ENCODE measurements at places on chromosomes 5 and 9.

DNA sequence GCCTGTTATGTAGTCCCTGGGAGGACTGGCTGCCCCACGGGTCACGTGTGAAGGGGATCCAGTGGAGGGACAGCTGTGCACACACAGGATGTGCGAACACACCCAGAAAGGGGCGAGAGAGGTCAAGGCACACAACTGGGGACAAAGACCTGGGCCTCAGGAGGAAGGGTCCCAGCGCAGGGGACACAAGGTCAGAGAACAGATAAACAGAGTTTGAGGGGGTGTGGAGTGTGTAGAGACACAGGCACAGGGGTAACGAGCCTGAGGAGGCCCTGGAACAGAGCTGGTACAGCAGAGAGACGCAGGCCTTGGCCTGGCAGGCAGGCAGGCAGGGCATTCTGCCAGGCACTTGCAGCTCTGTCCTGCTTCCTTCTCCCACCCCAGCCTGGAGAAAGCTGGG is 14.8 kb upstream of the PSMD5 start:
- DNase-seq = no peak

DNA sequence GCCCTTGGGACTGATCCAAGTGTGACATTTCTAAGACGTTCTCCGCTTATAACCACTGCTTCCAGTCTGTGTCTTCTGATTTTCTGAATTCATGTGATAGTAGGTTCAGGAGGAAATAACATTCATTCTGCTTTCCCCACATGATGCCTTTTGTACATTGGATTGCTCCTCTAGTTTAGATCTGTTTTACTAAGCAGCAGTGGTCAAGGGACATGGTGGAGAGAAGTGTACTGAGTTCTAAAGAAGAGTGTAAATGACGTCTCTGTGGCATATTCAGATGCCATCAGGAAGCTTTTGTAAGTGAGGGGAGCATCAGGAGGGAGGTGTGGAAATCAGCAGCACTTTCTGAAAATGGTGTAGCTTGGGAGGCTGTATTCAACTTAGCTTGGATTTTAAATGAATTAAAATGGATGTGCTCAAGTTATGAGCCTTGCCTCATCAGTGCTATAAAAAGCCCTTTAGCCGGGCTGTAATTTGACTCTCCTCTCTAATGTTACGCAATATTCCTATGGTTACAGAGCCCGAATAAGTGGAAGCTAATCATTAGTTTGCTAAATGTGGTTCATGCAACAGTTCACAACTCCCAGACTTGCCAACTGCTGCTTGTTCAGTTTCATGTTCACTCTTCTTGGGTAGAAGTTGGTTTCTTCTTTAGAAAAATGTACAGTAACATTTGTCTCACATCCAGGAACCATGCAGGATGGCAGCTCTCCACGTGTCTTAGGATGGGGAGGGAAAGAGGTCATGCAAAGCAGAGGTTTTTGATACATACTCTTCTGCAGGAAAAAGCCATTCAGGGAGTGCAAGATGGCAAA is 281.3 kb downstream of the ARHGAP26 start:
- no peak for DNase-seq

DNA sequence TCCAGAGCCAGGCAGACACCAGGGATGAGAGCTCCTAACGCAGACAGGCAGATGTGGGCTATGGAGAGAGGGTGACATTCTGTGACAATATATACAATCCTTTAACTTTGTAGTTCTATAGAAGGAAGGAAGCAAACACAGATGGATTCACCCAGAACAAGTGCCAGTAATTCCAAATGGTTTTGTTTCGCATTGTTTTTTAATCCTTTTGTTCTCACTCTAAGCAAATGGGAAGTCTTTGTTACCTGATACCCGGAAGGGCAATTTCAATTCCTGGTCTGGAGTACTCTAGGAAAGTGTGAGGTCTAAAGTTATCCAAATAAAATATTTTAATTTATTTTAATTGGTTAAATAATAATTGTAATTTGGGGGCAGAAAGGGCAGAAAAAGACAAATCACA is 2.5 kb downstream of the FRMD3 start:
- no peak for DNase-seq

GRCh38 chr9:114000063-114000454 is 78.0 kb downstream of the AMBP start:
- no peak for DNase-seq

DNA sequence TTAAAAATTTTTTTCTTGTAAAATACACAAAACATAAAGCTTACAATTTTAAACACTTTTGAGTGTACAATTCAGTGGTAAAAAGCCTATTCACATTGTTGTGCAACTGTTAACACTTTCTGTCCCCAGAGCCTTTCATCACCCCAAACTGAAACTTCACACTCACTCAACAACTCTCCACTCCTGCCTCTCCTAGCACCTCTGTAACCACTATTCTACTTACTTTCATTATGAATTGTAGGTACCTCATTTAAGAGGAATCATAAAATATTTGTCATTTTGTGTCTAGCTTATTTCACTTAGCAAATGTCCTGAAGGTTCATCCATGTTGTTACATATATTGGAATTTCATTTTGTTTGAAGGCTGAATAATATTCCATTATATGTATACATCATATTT is 4.3 kb upstream of the ZNF510 start:
- DNase-seq = no peak

DNA sequence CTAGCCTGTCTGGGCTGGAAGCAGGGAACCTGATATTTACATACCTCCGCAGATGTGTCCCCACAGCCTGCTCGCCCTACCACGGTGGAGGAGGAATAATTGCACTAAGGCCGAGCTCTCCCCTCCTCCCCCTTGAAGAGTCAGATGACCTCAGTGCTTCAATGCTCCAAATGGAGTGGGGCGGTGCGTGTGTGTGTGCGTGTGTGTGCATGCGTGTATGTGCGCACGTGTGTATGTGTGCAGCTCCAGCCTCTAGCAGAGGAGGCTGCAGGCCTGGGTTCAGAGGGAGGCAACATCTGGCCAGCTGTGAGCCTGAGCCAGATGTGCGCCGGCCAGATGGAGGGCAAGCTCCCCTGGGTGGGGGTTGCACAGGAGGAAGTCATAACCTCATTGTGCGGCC is 90.5 kb downstream of the NRG2 start:
- no peak for DNase-seq

DNA sequence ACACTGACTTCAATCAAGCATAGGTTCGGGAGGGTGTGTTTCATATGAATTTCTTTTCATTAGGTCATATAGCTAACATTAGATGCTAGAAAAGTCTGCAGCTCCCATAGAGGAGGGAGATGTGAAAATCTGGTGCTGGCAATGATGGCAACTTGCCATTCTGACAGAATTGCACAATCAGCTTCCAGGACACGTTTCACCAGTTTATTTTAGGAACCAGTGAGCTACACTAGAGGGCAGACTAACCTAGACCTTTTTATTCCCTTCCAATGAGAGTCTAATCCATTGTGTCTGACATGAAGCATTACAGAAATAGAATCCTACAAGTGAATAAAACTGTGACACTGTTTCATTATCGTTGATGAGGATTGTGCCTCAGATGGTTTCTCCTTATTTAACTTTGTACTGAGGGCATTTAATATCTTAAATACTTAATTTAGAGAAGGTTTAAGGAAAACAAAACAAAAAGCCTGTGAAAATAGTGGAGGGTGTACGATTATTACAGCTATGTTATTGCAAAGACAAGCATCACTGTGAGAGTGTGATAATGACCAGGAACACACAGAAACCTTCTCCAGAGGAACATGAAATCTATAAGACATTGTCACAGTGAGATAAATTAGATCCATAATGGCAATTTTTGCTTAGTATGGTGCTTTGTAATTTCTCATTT is 363.3 kb upstream of the RPS23 start:
- DNase-seq = peak; percentile 62

GRCh38 chr5:143613329-143613728 is 198.6 kb upstream of the HMHB1 start:
- no peak for DNase-seq

DNA sequence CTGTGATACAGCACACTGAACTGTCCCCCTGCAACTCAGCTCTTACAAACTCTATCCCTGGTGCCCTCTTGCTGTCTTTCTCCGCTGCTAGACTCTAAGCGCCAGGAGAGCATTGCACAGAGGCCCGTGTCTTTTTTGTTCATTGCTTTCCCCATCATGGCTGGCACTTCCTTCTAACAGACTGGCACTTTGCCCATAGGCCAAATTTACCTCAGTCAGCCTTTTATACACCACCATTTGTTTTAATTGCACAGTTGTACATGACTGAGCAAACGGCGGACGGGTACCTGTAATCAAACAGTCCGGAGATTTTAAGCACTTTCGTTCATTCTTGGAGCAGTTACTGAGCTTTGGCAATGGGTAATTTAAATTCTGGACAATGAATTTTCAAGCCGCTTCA is 102.2 kb upstream of the CLINT1 start:
- no peak for DNase-seq

DNA sequence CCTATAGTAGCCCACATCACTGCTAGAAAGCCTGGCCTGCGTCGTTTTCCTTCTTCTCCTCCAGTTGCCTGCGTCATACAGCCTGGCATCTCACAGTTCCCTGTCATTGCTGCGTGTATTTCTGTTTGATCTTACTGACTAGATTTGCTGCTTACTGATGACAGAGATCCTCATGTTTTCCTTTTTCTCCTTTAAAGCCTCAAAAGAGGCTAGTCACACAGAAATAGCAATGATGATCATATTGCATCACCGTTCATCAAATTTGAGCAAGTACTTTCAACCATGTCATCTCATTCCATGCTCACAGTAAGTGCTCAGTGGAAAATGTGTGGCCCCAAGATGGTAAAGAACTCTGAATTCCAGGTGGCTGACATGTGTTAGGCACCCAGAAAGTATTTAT is 76.8 kb downstream of the MVB12B start:
- DNase-seq = no peak

- no peak for DNase-seq
Observed at GRCh38 chr9:127448112-127448805, 2.9 kb downstream of the RPL12 start.

DNA sequence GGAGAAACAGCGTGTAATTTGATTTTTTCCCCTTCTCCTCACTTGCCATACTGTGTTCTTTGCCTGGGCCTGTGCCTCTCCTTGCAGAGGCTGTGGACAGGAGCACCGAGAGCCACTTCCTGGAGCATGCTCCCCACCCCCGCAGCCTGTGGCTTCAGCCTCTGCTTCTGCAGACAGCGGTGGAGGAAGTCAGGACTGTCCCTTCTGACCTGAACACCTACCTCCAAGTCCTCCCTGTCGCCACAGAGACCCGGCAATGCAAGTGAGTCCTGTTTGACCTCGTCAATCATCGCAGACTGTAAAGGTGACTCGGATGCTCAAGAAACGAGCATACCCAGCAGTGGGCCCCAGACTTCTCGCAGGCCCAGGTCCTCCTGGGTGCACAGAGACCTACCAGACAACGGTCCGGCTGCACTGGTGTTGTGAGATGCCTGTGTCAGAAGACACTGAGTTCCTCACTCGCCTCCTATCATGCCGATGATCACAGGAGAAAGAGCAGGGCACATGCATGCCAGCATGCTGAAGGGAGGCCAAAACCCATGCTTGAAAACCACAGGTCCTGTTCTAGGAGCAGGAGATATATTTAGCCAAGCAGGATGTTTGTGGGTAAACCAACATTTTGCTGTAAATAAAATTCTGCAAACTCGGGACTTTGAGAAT is 198.8 kb downstream of the AUH start:
- DNase-seq = no peak

DNA sequence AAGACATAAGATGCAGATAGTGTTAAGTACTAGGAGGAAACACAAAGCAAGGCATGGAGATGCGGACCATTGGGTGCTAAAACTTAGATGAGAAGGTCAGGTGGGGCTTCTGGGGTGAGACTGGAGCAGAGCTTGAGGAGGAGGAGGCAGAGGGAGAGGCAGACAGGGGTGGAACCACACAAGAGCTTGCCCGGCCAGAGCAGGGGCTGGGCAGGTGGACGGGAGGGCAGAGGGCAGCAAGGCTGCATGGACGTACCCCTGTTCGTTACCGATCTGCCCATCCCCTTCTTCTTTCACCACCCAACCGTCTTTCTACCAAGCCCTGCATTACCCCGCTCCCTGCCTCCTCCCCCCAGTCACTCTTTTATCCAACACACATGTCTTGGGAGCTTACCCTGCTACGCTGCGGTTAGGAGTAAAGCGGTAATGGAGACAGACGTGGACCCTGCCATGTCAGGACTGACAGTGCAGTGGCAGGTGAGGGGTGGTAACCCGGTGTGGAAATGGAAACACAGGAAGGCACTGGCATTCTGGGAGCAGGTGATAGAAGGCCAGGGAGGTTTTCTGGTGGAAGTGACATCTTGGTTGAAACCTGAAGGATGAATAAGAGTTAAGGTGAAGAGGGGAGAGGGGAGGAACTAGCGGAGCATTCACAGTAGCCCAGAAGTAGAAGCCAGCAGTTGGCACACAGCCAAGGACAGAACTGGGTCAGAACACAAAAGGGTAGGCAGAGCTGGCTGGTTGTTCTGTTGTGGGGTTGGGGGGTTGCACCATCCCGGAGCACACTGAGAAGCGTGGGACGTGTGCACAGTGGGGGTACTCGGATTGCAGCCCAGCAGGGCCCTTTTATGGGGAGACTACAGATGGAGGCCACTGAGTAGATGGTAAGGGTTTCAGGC is 167.2 kb downstream of the CACNA1B start:
- DNase-seq = no peak

GRCh38 chr9:71662082-71662481 is 106.2 kb downstream of the CEMIP2 start:
- no peak for DNase-seq

DNA sequence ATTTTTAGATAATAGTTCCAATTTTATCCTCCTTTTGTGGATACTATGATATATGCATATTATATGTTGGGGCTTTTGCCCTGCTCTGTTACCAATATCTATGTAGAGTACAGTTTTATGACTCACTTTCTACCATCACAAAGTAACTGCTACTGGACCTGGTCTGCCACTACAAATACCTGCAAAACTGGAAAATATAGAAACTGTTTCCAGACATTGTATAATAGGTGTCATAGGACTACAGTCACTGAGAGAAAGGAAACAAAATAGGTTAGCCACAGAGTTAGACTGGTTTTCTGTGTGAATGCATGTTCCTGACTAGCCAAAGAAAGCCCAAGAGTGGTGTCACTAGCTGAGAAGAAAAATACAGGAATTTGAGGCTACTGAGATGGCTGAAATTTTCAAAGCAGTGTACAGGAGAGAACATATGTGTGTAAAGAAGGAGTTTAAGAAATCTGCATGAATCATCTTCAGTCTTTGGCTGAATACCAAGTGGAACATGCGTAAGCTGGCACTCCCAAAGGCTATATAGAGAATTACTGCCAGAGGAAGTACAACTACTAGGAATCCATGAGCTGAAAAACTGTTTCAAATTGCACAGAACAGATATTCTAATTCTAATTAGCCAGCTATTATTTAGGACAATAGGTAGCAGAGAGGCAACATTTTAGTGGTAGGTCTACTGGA is 29.0 kb upstream of the FAM174A start:
- peak; percentile 33 for DNase-seq
